ENCODE measurements at places on chromosomes 5 and 9.

- peak; percentile 68 for DNase-seq
- H3K36me3 ChIP-seq: peaks cover 11% of the 10 kb centered on the region
- peaks cover 33% of the 10 kb centered on the region for H3K4me1 ChIP-seq
- H3K4me3 ChIP-seq: no peak overlapping the region
- H3K27me3 ChIP-seq: no peaks in the 10 kb centered on the region
Observed at GRCh38 chr5:179801304-179802206, 5.1 kb downstream of the MGAT4B start.

GRCh38 chr9:105342147-105342505 is 97.7 kb downstream of the SLC44A1 start:
- no peak overlapping the region for H3K27ac ChIP-seq
- no peaks in the 10 kb centered on the region for H3K36me3 ChIP-seq
- no peak overlapping the region for H3K4me3 ChIP-seq
- H3K4me1 ChIP-seq: no peaks in the 10 kb centered on the region
- no peak for DNase-seq
- H3K27me3 ChIP-seq: no peaks in the 10 kb centered on the region

- H3K27me3 ChIP-seq: peaks cover 26% of the 10 kb centered on the region
- peaks cover 5% of the 10 kb centered on the region for H3K4me1 ChIP-seq
- no peak overlapping the region for H3K27ac ChIP-seq
- no peaks in the 10 kb centered on the region for H3K36me3 ChIP-seq
- DNase-seq: no peak
Observed at GRCh38 chr5:38258042-38258318, 379 bp upstream of the EGFLAM start.

GRCh38 chr5:10123254-10123989 is 126.3 kb downstream of the ATPSCKMT start:
- DNase-seq: no peak
- H3K4me1 ChIP-seq: no peaks in the 10 kb centered on the region
- no peaks in the 10 kb centered on the region for H3K27me3 ChIP-seq
- H3K4me3 ChIP-seq: no peak overlapping the region

- no peak overlapping the region for H3K27ac ChIP-seq
- no peak for DNase-seq
- no peak overlapping the region for H3K4me3 ChIP-seq
- no peaks in the 10 kb centered on the region for H3K27me3 ChIP-seq
- H3K36me3 ChIP-seq: no peaks in the 10 kb centered on the region
Observed at GRCh38 chr9:135123126-135123772, 35.8 kb downstream of the OLFM1 start.

DNA sequence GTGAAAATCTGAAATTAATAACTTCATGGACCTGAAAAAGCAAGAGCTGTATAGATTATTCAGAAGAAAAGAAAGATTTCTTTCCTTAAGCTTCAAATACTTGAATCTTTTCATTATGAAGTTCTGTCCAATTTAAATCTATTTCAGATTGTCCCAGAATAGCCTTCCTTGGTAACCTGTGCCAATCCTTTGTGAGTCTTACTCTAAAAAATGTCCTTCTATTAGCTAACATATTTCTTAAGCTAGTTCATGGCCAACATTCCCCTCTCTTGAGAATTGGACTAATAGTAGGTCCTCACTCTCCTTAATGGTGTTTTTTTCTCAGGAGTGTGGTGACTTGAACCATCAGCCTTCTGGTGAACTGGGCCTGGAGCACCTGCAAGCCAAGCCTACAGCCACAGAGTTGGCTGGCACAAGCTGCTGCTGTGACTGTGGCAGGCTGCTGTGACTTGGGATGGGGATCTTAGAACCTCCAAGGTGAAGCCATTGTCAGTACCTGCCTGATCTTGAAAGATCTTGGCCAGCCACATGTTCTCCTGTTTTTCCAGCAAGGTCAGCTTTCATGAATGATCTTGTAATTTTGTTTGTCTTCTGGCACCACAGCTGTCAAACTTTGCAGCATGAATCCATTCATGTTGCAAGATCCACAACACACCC is 262.6 kb upstream of the MAP3K1 start:
- no peak overlapping the region for H3K4me3 ChIP-seq
- no peak for DNase-seq
- no peak overlapping the region for H3K27ac ChIP-seq
- H3K4me1 ChIP-seq: no peaks in the 10 kb centered on the region
